ENCODE measurements at places on chromosomes 13 and 19. TPM values are rescaled to one million over a fixed set of nuclear protein-coding genes. Genes with fewer than 3 reads are reported as not detected.

DNA sequence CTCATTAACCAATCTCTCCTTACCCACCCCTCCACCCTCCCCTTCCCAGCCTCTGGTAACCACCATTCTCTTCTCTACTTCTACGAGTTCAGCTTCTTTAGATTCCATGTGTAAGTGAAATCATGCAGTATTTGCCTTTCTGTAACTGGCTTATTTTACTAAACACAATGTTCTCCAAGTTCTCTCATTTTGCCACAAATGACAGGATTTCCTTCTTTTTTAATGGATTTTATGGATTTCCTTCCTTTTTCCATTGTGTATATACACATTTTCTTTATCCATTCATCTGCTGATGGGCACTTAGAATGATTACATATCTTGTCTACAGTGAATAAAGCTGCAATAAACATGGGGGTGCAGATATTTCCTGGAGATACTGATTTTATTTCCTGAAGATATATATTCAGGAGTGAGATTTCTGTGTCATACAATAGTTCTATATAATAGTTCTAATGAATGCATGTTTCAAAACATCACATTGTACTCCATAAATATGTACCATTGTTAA, 20.2 kb downstream of the KCTD12 start:
- H3K27ac ChIP-seq = no peak overlapping the region
- peaks cover 59% of the 10 kb centered on the region for H3K27me3 ChIP-seq
- DNase-seq = no peak
- peaks cover 2% of the 10 kb centered on the region for H3K36me3 ChIP-seq
- H3K4me1 ChIP-seq = no peaks in the 10 kb centered on the region

DNA sequence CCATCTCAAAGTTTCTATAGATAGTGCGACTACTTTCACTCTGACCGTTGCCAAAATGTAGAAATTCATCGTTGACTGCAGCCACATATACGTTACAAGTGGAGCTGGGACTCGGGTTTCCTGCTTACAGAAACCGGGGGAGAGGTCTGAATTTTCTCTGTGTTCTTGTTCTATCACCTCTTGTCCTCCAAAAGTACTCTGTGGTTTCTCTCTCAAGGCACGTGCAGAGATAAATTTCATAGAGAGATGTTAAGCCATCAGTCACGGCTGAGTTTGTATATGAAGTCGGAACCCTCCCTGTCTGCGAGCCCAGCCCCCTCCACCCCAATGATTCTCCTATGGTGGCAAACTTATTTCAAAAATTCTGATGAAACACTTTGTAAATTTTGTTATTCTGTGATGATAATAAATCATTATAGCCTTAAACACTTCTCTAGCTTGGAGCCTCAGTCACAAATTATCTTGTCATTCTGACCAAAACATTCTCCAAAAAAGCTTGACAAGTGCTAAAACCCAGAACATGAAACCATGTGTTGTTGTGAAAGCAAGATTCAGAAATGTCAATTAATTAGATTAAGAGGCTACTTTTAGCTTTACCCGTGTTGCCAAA, 87.5 kb downstream of the TSHZ3 start:
- H3K27me3 ChIP-seq = peaks cover 41% of the 10 kb centered on the region
- H3K4me1 ChIP-seq = no peaks in the 10 kb centered on the region
- no peak overlapping the region for H3K4me3 ChIP-seq
- no peaks in the 10 kb centered on the region for H3K36me3 ChIP-seq
- no peak overlapping the region for H3K27ac ChIP-seq
- DNase-seq = no peak

POGLUT2 gene
- 0.22 TPM for total RNA-seq

ATP12A gene
- total RNA-seq = not detected

KRTDAP gene
- not detected for total RNA-seq
